ENCODE measurements at places on chromosomes 12 and 14. TPM values are rescaled to one million over a fixed set of nuclear protein-coding genes. Genes with fewer than 3 reads are reported as not detected.
A peak's percentile ranks its signal among the peaks of the same experiment; 100 is the strongest.

GRCh38 chr12:132089407-132089910, 54.7 kb downstream of the DDX51 start:
- DNase-seq: no peak

GRCh38 chr12:3160081-3160480, 82.9 kb downstream of the TSPAN9 start:
- no peak for DNase-seq

GRCh38 chr14:101110729-101111619, 207.5 kb upstream of the RTL1 start:
- no peak for DNase-seq

DNA sequence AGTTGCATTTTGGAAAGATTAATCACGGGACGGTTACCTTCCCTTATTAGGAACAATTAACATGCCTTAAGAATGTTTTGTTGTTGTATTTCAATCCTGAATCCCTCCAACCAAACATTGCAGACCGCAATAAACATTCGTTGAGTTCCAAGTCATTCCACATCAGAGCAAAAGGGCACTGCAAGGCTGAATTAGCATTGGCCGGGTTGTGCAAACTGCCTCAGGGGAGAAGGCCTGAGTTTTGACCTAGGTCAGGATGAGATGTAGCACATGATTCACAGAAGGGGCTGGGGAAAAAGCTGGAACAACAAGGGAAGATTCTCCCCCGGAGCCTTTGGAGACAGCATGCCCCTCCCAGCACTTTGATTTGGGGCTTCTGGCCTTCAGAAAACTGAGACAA, 82.1 kb upstream of the BDKRB2 start:
- no peak for DNase-seq

Gene SLCO1A2
- total RNA-seq: 3.7 TPM

- no peak for DNase-seq
Measured at GRCh38 chr12:101780599-101780998, 41.3 kb upstream of the SYCP3 start.

DNA sequence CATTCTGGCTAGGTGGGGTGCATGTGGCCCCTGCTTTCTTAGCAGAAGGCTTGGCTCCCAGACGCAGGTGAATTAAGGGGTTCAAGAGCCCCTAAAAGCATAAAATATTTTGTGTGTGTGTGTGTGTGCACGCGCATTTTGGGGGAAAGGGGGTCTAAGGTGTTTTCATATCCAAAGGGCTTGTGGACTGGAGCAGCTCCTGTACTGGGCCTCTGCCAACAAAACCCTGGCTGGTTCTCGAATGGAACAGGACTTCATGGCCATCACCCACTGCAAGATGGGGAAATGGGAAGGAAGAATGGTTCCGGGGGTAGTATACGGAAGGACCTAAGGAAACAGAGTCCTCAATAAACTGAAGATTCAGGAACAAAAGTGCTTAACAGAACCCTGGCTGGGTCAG, 3.9 kb upstream of the ATN1 start:
- DNase-seq: no peak

- DNase-seq: peak; percentile 52
Measured at GRCh38 chr14:34496007-34496678, 34.1 kb upstream of the SPTSSA start.

GRCh38 chr12:34406228-34406995, 384.1 kb downstream of the ALG10 start:
- peak; percentile 37 for DNase-seq

DNA sequence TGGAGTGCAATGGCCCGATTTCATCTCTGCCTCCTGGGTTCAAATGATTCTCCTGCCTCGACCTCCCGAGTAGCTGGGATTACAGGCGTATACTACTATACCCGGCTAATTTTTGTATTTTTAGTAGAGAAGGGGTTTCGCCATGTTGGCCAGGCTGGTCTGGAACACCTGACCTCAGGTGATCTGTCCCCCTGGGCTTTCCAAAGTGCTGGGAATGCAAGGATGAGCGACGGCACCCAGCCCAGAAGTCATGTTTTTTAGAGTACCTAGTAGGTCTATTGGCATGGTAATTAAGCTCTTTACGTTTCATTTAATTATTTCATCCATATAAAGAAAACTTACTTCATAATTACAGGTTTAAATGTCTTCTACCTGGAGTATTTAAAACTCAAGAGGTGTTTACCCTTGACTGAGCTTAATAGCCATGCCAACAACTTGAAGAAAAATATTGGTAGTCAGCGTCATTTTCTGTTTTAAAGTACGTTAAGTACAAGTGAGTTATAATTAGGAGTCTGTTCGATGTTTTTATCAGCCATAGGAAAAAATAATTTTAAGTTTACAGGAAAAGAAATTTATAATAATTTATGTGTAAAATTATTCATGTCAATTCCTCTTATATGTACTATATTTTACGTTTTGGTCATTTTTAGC, 4.0 kb downstream of the TMPO start:
- DNase-seq: no peak

DNA sequence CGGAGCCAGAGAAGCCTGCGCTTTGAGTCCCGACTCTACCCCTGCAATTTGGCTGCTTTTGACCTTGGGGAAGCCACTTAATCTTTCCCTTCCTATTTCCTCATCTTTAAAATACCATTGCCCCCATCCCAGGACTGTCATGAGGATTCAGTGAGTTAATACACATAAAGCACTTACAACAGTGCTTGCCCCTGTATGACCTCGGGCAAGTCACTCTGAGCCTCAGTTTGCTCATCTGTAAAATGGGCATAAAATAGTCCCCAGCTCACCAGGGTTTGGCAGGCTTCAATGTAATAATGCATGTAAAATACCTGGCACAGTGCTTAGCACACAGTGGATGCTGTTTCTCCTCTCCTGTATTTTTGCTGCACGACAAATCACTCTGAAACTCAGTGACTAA, 278.7 kb upstream of the PWP1 start:
- DNase-seq: no peak

GRCh38 chr12:40144023-40144422, 38.1 kb upstream of the SLC2A13 start:
- DNase-seq: no peak

Gene RBP5
- 154 TPM for total RNA-seq

- DNase-seq: no peak
Measured at GRCh38 chr12:95440401-95440800, 33.6 kb upstream of the METAP2 start.

DNA sequence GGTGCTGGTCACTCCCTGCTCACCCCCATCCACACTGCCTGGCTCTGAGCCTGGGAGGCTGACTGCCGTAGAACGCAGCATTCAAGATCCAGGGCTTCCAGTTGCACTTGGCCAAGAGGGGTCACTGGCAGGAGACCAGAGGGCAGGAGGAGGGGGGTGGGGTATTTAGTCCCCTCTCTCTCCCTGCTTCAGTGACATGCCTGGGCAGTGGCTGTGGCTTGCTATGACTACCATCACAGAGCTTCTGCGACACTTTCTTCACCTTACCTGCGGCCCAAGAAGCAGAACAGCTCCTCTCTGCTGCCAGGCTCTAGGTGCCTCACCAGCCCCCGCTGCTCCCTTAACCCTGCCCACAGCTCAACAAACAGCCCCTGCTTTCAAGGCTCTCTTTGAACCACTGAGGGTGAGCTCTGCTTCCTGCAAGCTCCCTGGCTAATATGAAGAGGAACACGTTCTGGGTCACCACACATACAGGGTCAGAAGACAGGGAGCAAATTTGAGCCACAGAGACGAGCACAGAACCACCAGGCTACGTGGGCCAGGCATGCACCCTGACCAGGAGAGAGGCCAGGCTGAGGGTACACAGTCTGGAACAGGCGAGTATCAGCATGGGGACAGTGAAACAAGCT, 55.7 kb downstream of the ITPK1 start:
- no peak for DNase-seq

Gene KLRC2
- total RNA-seq: not detected

DNA sequence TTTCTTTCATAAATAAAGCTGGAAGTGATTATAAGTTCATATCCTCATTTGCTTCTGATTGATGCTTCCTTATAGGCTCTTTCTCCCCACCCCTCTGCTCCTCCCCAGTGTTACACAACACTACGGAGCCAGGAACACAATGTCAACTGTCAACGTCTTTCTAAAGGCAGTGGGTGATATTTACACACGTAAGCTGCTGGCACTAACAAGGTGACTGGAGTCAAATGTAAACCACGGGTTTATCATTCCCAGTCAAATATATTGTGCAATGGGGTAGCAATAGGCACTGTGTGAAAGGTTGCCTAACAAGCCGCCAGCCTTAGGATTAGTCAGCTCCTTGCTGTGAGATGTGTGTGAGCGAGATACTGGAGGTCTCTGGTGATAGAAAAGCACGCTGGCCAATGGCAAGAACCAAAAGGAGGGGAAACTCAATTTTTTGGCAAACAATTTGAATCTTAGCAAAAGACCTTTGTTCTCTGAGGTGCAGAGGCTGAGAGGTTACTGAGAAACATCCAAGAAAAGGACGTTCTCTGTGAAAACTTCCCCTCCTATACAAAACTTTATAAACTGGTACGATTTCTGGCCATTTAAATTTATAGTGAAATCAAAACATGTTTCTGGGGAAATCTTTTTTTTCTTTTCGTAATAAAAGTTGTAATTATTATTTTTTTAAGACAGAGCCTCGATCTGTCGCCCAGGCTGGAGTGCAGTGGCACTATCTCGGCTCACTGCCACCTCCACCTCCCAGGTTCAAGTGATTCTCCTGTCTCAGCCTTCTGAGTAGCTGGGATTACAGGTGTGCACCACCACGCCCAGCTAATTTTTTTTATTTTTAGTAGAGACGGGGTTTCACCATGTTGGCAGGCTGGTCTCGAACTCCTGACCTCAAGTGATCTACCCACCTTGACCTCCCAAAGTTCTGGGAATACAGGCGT, 22.3 kb upstream of the HECTD1 start:
- DNase-seq: peak; percentile 91

- no peak for DNase-seq
Measured at GRCh38 chr14:54168489-54168888, 211.9 kb upstream of the BMP4 start.

Gene HOXC6
- not detected for total RNA-seq
